ENCODE measurements at places on chromosomes 2 and 18.
A peak's percentile ranks its signal among the peaks of the same experiment; 100 is the strongest.

DNA sequence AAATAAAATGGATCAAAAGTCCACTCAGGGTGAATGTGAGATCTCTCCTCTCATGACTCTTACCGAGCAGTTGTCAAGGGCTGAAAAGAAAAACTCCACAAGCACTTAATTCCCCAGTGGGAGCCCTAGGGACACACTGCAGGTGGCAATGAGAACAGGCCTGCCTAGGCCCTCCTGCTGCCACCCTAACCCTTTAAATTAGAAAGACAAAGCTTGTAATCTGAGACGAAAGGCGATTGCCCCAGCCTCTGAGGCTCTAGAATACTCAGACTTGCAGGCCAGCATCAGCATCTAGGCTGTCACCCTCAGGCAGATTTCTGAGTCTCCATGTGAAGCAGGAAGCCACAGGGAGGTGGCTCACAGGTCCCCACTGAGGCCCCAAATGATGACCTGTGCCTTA, 457.0 kb upstream of the MYT1L start:
- no peak for DNase-seq

DNA sequence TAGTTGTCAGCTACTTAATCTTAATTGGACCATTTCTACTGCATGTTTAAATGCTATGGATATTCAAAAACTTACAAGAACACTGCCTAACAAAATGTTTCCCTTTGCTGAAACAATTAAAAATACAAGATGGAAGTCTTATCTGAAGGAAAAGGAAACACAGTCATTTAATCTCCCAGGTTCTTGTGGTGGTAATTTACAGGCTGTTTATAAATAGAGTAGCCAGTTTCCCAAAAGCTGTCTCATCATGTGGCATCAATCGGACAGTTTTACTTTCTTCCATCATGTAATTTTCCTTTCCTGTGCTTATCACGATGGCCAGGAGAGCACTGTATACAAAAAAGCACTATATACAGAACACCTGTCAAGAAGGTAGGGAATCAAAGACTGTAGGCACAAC, 368.1 kb downstream of the ZEB2 start:
- no peak for DNase-seq

GRCh38 chr18:36527740-36528455, 230.4 kb downstream of the FHOD3 start:
- no peak for DNase-seq

GRCh38 chr2:145910416-145910815, 1390.5 kb upstream of the ZEB2 start:
- no peak for DNase-seq

DNA sequence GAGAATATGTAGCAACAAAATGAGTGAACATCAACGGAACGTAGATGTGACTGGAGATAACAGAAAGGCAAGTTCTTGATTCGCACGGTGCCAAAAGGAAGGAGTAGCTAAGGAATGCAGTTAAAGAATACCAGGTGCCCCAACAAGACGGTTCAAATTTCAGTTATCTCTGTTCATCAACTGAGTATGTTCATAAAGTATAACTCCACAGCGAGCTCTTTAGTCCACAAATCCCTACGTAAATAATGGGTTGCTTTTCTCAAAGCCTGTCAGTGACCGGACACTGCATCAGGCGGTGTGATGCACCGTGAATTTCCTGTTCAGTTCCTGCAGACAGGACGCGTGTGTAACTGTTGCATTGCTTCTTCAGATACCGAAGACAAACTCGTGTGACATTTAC, 91.8 kb downstream of the NOL10 start:
- no peak for DNase-seq

DNA sequence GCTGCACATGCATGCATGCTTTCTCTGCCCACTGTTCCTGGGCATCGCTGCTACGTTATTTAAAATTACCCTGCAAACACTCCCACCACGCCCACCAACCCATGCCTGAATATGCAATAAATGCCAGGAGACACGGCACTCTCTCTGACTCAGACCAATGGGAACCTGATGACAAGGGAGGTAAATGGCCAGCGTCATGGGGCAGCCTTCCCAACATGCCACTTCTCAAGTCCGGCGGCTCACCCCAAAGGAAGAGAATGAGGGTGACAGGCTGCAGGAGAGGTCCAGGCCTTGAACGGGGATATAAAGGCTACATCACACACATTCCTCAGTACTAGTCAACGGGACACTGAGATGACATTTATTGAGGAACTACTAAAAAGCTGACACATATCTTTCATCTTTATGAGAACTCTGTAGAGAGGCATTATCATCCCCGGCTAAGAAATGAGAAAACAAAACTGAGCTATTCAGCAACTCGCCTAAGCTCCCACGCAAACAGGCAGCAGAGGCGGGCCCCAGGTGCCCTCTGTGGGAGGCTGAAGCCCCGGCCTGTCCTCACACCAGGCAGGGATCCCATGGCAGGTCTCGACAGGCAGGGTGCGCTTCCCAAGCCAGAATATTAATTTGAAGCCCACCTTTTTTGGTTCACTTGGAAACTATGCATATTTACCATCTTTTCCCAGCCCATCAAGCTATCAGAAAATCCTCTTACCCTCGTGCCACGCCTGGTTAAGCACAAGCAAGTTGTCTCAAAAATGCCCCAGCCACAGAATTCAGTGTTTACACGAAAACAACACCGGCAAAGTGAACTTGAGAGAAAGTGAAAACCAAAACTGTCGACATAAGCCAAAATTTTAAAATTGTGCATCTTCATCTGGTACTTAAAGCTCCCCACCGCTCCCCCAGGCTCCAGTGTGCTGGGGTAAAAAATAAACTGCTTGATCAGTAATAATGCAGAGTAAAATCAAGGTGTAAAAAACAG, 166.3 kb downstream of the HDAC4 start:
- DNase-seq: no peak

GRCh38 chr2:9021563-9022211, 18.2 kb upstream of the MBOAT2 start:
- no peak for DNase-seq

DNA sequence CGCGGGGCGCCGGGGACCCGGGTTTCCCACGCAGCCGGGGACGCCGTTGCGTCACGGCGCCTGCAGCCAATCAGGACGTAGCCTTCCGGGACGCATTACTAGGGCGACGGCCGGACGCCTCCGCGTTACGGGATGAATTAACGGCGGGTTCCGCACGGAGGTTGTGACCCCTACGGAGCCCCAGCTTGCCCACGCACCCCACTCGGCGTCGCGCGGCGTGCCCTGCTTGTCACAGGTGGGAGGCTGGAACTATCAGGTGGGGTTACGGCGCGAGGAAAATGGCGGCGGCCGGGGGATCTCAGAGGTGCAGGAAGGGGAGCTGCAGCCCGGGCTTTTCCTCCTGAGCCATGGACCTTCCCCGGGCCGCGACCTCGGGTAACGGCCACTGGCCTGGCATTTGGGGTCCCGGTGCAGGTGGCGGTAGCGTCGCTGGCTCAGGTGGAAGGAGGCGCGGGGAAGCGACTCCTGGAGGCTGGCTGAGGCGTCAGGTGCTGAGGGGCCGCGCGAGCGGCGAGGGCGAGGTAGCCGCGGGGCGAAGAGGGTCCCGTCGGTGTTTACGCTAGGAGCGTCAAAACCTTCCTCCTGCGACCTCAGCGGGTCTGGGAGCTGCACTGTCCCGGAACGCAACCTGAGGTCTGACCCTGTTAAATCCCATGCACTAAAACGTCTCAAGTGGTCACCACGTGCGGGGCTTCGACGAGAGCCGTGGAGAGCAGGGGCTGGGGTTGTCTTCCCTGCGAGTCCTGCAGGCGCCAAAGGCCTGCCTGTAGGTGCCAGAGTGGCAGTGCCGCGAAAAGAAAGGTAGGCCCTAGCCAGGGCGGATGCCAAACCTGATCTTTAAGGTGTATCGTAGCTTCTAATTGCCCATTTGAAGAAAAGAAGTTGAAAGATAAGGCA, at the start of gene LCLAT1:
LCLAT1 (plus strand) TSS at position 98 of the 897 bp plus-strand sequence. CDS start 78,345 bp downstream, outside the sequence.
- DNase-seq: peak; percentile 68

- DNase-seq: no peak
These were observed 38.2 kb upstream of the CHRNA1 start for GRCh38 chr2:174802459-174802858.

GRCh38 chr2:195164930-195165329, 492.1 kb upstream of the SLC39A10 start:
- no peak for DNase-seq

DNA sequence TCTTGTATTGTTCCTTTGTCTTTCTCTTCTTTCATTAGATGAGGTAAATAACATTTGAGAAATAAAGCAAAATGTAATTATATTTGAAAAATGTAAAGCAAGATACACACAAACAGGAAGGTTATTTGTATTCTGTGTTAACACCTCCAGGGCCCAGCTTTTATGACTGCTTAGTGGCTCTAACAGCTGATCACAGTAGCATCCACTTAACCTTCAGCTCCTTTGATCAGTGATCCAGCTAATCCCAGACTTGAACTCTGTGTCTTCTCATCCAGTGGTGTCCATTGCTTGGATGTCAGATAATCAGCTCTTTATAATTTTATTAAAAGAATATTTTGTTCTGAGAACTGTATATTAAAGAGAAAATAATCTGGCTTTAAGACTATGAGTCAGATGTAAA, 44.5 kb downstream of the PSMD14 start:
- DNase-seq: no peak

DNA sequence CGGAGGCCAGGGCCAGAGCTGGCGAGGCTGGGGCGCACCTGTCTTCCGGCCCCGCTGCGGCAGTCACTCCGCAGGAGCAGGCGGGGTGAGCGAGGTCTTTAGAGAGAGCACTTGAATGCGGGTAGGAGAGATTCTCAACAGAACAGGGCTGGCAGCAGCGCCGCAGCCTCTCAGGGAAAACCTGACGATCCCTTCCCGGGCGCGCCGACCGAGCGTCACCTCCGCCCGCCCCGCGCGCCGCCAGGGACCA, 526 bp downstream of the PRKRA start:
- DNase-seq: no peak

- DNase-seq: no peak
These were observed 257.7 kb downstream of the EN1 start for GRCh38 chr2:118589721-118590120.

- peak; percentile 22 for DNase-seq
These were observed 38.0 kb downstream of the ADNP2 start for GRCh38 chr18:80147037-80147417.

- DNase-seq: peak; percentile 53
These were observed 1103.3 kb upstream of the NRXN1 start for GRCh38 chr2:52135235-52135634.

- DNase-seq: no peak
These were observed 2.6 kb downstream of the SEC11C start for GRCh38 chr18:59142274-59142673.

GRCh38 chr2:160550048-160550447, 56.4 kb upstream of the RBMS1 start:
- DNase-seq: no peak

DNA sequence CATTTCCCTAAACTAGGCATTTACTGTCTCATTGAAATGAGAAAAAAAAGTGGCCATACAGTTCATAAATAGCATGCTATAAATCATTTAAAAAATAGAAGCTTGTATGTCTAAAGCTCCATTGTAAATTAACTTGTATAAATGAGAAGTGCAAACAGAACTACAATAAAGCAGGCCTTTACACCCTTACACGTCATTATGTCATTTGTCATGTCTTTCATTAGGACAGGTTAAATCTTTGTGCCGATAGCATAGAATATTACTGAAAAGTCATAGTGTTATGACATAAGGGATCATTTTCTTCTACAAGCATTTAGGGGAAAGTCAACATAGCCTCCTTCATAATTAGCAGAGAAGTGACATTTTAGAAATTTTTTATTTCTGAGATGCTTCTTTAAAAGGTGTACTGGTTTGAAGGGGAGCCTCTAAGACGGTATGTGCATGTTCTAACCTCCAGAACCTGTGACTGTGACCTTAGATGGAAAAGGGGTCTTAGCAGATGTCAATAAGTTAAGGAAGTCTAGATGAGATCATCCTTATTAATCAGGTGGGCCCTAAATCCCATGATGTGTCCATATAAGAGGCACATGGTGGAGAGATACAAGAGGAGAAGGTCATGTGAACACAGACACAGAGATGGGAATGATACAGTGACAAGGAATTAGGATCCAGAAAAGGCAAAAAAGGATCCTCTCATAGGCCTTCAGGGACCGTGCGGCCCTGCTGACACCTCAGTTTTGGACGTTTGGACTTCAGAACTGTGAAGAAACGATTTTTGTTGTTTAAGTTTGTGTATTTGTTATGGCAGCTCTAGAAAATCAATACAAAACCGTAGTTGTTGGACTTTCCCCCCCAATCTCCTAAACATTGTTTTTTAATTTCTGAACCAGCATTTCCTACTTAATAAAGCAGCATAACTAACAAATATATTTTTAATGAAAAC, 863.7 kb downstream of the MBD2 start:
- DNase-seq: no peak

- DNase-seq: no peak
These were observed 15.9 kb upstream of the RPL31 start for GRCh38 chr2:100986157-100986556.

- no peak for DNase-seq
These were observed 5.0 kb downstream of the SNED1 start for GRCh38 chr2:241003369-241003768.

DNA sequence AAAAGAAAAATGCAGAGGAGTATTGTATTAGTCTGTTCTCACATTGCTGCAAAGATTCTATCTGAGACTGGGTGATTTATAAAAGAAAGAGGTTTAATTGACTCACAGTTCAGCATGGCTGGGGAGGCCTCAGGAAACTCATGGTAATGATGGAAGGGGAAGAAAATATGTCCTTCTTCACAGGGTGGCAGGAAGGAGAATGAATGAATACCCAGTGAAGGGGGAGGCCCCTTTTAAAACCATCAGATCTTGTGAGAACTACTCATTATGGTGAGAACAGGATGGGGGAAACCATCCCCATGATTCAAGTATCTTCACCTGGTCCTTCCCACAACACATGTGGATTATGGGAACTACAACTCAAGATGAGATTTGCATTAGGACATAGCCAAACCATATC, 9.1 kb upstream of the PLCL1 start:
- no peak for DNase-seq

DNA sequence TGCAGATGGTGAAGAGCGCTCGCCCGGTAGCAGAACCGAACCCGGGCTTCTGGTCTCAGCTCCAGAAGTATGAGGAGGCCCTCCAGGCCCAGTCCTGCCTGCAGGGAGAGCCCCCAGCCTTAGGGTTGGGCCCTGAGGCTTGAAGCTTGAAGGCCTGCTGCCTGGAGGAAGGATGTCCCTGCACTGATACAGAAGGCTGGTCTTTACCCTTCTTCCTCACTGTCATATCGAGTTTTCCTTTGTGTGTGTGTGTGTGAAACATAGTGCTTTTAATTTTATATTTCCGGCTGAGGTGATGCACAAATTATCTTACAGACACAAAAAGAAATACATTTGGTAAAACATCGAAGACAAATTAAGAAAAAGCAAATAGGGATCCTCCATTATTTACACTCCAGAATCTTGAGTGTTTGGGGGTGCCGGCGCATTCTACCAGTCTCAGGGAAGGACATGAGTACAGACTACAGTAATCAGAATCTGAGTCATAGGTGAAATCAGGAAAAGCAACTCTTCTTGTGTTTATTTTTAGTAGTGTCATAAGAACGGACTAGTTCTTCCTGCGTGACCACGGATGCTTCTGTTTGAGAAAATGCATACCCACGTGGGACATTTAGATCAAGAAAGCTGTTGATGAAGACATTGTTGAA, 1.3 kb downstream of the DUSP28 start:
- peak; percentile 49 for DNase-seq
